ENCODE measurements at places on chromosomes 12 and 14.

DNA sequence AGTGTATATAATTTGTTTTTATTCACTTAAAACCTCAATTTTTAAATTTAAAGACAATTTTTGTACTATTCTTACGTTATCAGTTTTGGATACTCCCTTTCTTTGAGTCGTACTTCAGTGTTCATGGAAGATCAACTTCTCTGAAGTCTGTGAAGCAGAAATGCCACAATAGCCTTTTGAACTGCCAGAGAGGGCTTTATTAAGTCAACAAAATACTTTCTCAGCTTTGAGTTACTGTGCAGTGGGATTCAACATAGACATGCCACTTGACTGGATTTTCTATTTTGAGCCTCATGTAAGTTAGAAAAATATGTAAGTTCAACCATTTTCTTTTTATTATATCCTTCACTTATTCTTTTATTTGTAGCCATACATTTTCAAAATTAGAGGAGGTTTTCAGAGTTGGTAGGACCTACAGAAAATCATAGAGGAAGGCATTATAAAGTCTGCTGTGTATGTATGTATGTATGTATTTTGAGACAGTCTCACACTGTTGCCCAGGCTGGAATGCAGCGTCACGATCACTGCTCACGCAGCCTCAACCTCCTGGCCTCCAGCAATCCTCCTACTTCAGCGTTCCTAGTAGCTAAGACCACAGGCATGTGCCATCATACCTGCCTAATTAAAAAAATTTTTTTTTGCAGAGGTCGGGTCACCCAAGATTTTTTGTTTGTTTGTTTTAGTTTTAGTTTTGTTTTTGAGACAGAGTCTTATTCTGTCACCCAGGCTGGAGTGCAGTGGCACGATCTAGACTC, 31.3 kb upstream of the BCAT1 start:
- DNase-seq, result no peak

- DNase-seq, result no peak
Measured at GRCh38 chr12:53071591-53072551, 7.3 kb downstream of the SPRYD3 start.

- no peak for DNase-seq
Measured at GRCh38 chr12:54404061-54405004, 14.7 kb downstream of the ITGA5 start.

GRCh38 chr12:39813776-39814175, 194.2 kb upstream of the ABCD2 start:
- DNase-seq, result no peak

- no peak for DNase-seq
Measured at GRCh38 chr14:75711105-75711795, 50.2 kb downstream of the TTLL5 start.

DNA sequence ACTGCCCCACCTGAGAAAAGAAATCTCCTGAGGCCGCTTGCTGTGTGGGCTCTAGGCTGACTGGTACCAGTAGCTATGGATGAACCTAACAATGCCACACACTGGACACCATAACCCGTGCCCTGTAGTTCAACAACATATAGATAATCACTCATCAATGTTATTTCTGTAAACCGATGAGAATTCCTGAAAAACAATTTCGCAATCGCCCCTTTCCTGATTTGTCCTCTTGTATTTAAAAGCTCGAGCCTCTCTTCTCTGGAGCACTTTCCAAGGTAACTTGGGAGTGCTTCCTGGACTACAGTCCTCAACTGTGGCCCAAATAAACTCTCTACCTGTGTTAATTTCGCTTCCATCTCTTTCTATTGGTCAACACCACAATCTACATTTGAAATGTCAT, 26.1 kb upstream of the PPP2R5C start:
- DNase-seq, result no peak

DNA sequence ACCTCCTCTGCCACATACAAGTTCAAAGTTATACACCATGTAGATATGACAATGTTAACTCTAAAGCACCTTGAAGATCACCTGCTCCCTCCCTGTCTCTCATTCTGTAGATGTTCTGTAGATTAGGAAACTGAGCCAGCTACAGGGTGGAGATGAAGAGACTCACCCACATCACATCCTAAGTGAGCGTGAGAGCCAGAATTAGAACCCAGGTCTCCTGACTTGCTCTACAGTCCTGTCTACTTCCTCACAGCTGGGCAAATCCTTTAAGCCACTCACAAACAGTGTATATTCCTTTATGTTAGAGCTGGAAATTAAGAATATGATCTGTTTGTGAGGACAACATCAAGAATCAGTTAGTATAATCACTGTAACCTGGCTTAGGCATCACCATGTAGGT, 1.8 kb downstream of the APPL2 start:
- no peak for DNase-seq

DNA sequence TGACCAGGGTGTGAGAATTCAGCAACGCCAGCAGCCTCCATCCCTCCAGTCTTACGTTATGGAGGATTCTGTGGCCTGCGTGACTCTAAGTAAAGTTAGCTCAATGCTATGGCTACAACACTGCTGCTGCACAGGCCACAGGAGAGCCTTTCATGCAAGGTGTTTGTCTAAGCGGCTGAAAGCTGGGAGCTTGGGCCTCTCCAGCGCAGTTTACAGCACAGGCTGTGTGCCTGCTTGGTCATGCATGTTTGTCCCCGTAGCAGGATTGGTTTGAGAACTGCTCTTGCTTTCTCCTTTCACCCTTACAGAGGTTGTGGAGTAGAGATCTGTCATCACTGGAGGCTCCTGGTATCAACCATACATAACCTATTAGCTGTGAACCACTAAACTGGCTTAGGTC, 113.1 kb upstream of the TMCC3 start:
- DNase-seq, result no peak

DNA sequence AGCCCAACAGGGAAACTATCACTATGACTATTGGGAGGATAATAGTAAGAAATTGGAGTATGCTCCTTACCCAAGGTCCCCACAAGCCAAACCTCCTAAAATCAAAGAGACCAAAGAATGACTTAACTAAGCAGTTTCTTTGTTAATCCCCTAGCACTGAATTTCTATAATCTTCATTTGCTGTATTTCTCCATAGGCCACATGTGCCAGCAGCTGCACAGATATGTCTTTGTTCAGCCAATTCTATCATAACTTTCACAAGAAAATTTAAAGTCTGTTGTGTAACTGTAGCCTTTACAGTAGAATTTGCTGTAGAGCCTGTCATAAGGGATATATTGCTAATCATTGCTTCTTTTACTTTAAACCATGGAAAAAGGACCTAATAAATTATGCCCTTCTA, 104.0 kb downstream of the RIN3 start:
- no peak for DNase-seq

DNA sequence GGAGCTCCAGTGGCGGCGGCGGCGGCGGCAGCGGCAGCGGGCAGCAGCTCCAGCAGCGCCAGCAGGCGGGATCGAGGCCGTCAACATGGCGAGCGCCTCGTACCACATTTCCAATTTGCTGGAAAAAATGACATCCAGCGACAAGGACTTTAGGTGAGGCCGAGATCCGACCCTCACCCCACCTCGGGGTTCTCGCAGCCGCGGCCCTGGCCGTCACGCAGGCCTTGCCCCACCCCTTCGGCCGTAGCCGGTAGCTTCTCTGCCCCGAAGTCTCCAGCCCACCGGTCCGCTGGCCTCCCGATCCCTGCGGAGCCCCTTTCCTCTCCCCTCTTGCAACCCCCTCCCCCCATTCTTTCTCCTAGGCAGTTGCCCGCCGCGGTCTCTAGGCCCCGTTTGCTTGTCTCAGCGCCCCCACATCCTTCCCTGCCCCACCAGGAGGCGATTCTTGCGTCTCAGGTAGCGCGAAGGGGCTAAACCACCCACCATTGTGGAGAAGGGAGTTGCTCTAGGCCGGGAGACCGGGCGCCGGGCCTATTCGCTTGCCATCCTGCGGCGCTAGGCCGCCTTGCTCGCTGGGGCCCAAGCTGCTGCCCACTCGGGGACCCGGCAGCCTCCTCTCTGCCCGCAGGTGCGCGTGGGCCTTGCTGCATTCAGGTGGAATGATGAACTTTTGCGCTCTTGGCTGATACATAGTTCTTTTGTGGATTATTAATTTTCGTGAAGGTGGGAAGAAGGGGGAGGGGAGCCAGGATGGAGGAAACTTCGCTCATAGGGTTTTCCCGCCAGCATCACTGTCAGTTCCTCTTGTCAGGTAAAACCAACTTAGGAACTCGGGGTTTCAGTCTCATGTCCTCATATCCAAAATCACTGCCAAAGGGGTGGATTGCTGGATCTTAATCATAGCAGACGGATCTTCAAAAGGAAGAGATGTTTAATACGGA, 745 bp downstream of the CAND1 start:
- DNase-seq, result peak; percentile 48

GRCh38 chr14:93804654-93805053, 16.4 kb upstream of the PRIMA1 start:
- no peak for DNase-seq

GRCh38 chr12:10395390-10395998, 5.7 kb upstream of the KLRK1 start:
- DNase-seq, result no peak

DNA sequence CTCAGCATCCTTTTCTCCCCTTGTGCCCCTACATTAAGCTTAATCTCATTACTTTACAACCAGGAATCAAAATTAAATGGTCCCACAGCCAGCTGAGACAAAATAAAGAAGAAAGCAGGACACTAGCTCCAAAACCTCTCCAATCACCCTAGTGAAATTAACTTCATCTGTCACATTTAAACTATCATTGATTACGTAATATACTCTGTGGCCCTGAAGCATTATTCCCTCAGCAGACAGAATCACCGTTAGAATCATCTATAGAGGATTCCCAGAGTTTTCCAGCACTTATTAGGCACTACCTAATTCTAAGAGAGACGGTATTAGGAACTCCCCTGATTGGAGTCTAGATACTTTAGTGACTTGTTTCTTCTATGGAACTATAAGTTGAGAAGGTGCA, at the start of gene OR4K17:
TSS of gene OR4K17 (plus strand) at position 302 of the 400 bp plus-strand sequence. CDS start 6,761 bp downstream, outside the sequence.
- no peak for DNase-seq

- no peak for DNase-seq
Measured at GRCh38 chr12:38892087-38892786, 13.2 kb downstream of the CPNE8 start.

- DNase-seq, result no peak
Measured at GRCh38 chr14:62428429-62429203, 616.6 kb downstream of the KCNH5 start.

DNA sequence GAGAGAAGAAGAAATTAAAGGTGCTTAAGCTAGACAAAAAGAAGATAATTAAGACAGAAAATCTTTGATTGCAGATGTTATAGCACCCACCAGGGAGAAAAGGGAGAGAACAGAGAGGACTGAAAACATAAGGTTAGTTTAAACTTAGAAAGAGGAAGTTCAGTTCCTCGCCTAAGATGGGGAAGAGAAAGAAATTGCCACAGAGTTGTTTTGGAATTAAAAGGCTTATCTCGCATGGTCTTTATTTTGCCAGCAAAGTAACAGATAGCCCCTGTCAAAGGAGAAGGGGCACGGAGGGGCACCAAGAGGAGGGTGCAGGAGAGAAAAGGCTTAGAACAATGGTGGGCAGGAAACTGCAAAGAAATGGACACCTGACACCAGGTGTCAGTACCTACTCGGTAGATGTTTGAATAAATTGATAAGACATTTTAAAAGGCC, 17.8 kb upstream of the OXA1L start:
- DNase-seq, result no peak

DNA sequence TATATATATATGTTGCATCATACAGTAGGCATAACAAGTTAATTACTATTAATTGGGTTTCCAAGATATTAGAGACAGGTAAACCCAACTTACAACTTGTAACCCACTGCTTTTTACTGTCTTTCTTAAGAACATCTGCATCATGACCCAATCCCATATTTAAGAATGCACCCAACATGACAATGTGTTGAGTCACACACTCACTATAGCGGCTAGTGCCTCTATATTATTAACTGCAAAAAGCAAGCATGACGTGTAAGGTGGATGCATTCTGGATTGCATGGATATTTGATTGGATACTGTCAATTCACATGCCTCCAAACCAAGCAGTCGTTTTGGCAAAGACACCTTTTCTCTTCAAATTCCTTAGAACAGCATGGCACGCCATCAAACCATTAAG, 68.2 kb downstream of the KSR2 start:
- DNase-seq, result no peak

- no peak for DNase-seq
Measured at GRCh38 chr14:54786838-54787237, 115.8 kb downstream of the GCH1 start.

- DNase-seq, result no peak
Measured at GRCh38 chr14:20377171-20377570, 33.7 kb downstream of the PARP2 start.

All from amygdala (tissue), 56 donors.